Spinal cord (tissue), 10 donors: ENCODE measurements at places on chromosomes 7 and 10. TPM values are rescaled to one million over a fixed set of nuclear protein-coding genes. Genes with fewer than 3 reads are reported as not detected.

HYAL4 gene
- not detected for polyA plus RNA-seq

DNA sequence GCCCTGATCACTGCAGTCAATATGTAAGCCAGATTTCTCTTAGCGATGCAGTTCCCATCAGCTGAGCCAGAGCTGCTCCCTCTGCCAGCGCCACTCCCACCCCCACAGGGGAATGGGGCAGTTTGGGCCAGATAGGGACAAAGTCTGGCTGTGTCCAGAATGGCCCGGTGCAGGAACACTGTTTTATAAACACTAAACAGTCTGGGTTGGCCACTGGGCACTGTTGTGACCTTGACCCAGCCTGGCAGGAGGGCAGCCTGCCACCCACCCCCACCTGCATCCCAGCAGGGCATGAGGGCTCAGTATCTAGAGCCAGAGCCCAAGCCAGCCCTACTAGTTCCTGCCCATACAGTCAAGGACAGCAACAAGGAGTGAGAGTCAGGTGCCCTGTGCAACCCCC, 1.3 kb downstream of the OGDHL start:
- peaks cover 26% of the 10 kb centered on the region for H3K4me1 ChIP-seq
- no peaks in the 10 kb centered on the region for H3K27me3 ChIP-seq
- H3K36me3 ChIP-seq = peaks cover 8% of the 10 kb centered on the region
- no peak overlapping the region for H3K27ac ChIP-seq
- no peak for DNase-seq

- H3K4me3 ChIP-seq = no peak overlapping the region
- H3K36me3 ChIP-seq = no peaks in the 10 kb centered on the region
- DNase-seq = no peak
- peaks cover 26% of the 10 kb centered on the region for H3K4me1 ChIP-seq
Observed at GRCh38 chr10:70472799-70473454, 5.6 kb upstream of the PALD1 start.

DNA sequence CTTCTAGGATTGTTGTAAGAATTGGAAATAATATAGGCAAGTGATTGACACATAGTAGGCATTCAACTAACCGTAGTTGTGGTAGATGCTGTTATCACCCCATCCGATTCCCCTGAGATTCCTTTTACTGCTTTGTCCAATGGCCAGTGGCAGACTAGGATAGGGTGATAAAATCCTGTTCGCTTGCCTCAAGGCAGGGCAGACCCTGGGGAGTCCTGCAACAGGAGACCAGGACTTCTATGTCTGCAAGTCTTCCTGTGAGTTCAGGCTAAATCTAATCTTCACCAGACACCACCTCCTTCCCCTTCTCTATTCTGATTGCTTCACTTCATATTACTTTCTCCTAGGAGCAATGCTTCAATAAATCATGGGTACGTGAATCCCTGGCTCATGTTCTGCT, 42.8 kb upstream of the CREB5 start:
- no peak overlapping the region for H3K4me3 ChIP-seq
- H3K27ac ChIP-seq = no peak overlapping the region
- DNase-seq = no peak
- H3K27me3 ChIP-seq = no peaks in the 10 kb centered on the region
- no peaks in the 10 kb centered on the region for H3K4me1 ChIP-seq

DNA sequence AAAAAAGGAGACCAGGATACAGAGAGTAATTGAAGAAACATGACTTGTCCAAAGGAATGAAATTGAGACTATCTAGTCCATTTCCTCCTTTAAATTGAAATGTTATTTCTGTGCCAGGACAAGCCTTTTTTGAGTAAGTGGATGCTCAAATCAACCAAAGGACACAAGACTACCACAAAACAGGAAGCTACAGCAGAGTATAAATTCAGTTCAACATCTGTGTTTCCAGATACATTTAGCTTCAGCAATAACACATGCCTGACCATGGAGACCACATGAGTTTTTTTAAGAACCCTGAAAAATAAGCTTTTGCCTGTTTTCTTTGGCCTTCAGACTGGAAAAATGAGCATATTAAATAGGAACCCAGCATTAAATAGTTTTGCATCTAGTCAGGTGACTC, 707.5 kb downstream of the ZWINT start:
- H3K4me3 ChIP-seq = no peak overlapping the region
- no peaks in the 10 kb centered on the region for H3K27me3 ChIP-seq
- no peaks in the 10 kb centered on the region for H3K4me1 ChIP-seq
- no peak for DNase-seq
- no peak overlapping the region for H3K27ac ChIP-seq
- no peaks in the 10 kb centered on the region for H3K36me3 ChIP-seq

C10orf90 gene
- 3.0 TPM for polyA plus RNA-seq

CEP55 gene
- 5.7 TPM for polyA plus RNA-seq

DNA sequence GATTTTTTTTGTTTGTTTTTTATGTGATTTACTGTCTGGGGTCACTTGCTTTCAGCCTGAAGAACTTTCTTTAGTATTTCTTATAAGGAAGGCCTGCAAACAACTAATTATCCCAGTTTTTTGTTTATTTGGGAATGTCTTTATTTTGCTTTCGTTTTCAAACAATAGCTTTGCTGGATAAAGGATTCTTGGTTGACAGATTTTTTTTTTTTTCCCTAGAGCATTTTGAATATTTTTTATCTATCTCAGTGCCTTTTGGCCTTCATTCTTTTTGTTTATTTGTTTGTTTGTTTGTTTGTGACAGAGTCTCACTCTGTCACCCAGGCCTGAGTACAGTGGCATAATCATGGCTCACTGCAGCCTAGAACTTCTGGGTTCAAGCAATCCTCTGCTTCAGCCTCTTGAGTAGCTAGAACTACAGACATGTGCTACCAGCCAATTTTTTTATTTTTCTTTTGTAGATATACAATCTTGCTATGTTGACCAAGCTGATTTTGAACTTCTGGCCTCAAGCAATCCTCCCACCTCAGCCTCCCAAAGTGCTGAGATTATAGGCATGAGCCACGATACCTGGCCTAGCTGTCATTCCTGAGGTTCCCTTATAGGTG, 46.3 kb upstream of the FZD9 start:
- no peak for DNase-seq
- H3K27me3 ChIP-seq = no peaks in the 10 kb centered on the region
- H3K4me3 ChIP-seq = no peak overlapping the region
- H3K4me1 ChIP-seq = no peaks in the 10 kb centered on the region

GRCh38 chr10:120810298-120810697, 40.9 kb upstream of the WDR11 start:
- no peaks in the 10 kb centered on the region for H3K36me3 ChIP-seq
- DNase-seq = no peak
- no peaks in the 10 kb centered on the region for H3K27me3 ChIP-seq
- no peak overlapping the region for H3K4me3 ChIP-seq

GRCh38 chr7:76053461-76053860, 5.6 kb downstream of the MDH2 start:
- no peaks in the 10 kb centered on the region for H3K27me3 ChIP-seq
- no peak overlapping the region for H3K27ac ChIP-seq
- H3K4me1 ChIP-seq = peaks cover 11% of the 10 kb centered on the region
- no peak overlapping the region for H3K4me3 ChIP-seq
- H3K36me3 ChIP-seq = peaks cover 49% of the 10 kb centered on the region
- DNase-seq = no peak

- no peaks in the 10 kb centered on the region for H3K27me3 ChIP-seq
- no peak overlapping the region for H3K27ac ChIP-seq
- DNase-seq = no peak
Observed at GRCh38 chr10:62895063-62895462, 78.9 kb upstream of the EGR2 start.

BEND7 gene
- polyA plus RNA-seq = 25.9 TPM

IQUB gene
- polyA plus RNA-seq = 3.2 TPM

DNA sequence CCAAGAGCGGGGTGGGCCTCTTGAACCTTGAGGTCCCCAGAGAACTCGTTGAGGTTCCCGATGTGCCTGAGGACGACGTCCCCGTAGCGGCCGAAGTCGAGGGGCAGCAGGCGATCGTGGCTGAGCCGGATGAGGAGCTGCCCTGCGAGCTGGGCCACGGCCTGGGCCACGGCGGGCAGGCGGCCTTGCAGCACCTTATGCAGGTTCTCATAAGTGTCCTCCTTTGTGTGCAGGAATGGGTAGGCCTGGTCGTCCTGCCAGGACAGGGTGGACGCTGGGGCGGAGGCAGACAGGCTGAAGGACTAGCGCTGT, 14.2 kb downstream of the TFR2 start:
- H3K27me3 ChIP-seq = no peaks in the 10 kb centered on the region
- peaks cover 26% of the 10 kb centered on the region for H3K36me3 ChIP-seq
- DNase-seq = no peak
- peaks cover 17% of the 10 kb centered on the region for H3K4me1 ChIP-seq
- H3K27ac ChIP-seq = no peak overlapping the region

GRCh38 chr10:96834120-96834519, 2.0 kb downstream of the LCOR start:
- H3K27ac ChIP-seq = peak overlapping the region; percentile 88
- no peak for DNase-seq
- peak overlapping the region; percentile 76 for H3K4me3 ChIP-seq
- peaks cover 7% of the 10 kb centered on the region for H3K4me1 ChIP-seq
- no peaks in the 10 kb centered on the region for H3K36me3 ChIP-seq

DNA sequence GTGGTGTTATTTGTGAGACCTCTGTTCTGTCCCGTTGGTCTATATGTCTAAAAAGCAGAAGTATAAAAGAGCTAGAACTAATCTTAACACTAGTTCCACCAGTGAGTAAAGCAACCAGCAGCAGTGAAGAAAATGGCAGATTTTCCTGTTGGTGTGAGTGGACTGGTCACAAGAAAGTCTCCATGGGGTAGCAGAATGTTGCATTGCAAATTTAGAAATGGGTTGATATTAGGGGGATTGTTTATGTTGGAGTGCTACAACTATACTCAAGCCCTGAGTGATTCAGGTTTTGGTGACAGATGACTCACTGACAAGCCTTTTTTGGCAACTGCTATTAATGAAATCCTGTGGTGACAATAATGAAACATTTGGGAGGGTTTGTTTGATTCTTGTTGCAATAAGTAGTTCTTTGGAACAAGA, 5.6 kb downstream of the AVL9 start:
- peaks cover 9% of the 10 kb centered on the region for H3K4me1 ChIP-seq
- peaks cover 5% of the 10 kb centered on the region for H3K36me3 ChIP-seq
- DNase-seq = no peak
- H3K4me3 ChIP-seq = no peak overlapping the region
- peak overlapping the region; percentile 58 for H3K27ac ChIP-seq

DNA sequence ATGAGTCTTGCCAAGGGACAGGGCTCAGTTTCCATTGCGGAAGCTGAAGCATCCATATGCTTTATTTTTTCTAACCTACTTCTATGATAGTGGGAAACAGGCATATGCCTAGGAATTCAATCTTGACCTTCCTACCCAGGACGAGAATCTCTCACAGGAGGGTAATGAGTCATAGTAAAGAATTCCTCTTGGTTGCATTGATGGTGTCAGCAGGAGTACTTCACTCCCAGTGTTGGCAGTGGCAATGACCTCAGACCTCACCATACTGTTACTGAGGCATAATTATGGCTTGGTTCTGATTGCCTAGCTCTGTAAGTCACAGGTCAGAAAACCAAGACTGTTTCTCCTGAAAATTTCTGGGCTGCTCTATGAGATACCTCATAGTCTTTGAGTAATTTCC, 552.9 kb downstream of the ARL4A start:
- H3K4me3 ChIP-seq = no peak overlapping the region
- H3K36me3 ChIP-seq = no peaks in the 10 kb centered on the region
- no peak overlapping the region for H3K27ac ChIP-seq
- no peaks in the 10 kb centered on the region for H3K4me1 ChIP-seq
- no peak for DNase-seq
- H3K27me3 ChIP-seq = no peaks in the 10 kb centered on the region

- H3K4me1 ChIP-seq = no peaks in the 10 kb centered on the region
- no peak for DNase-seq
- H3K27me3 ChIP-seq = no peaks in the 10 kb centered on the region
- H3K36me3 ChIP-seq = no peaks in the 10 kb centered on the region
- no peak overlapping the region for H3K4me3 ChIP-seq
- H3K27ac ChIP-seq = no peak overlapping the region
Observed at GRCh38 chr7:17144322-17144721, 154.1 kb upstream of the AHR start.

DNA sequence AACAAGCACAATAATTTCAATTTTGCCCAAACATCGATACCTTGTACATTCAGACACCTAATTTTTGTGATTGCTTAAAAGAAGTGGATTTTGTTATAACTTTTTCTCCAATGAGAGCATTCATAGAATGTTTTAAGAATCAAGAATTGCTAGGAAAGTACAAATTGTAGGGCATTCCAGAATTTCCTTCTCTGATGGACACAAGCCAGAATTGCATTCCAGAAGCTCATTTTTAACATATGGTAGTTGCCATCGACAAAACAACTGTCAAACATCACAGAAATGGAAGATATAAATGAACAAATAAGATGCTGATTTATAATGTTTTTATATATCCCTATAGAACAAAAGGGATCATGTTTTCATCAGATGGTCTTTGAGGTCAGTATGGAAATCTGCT, 258.4 kb upstream of the NPVF start:
- no peak overlapping the region for H3K4me3 ChIP-seq
- H3K4me1 ChIP-seq = no peaks in the 10 kb centered on the region
- no peaks in the 10 kb centered on the region for H3K27me3 ChIP-seq
- no peak overlapping the region for H3K27ac ChIP-seq

VENTX gene
- polyA plus RNA-seq = 0.14 TPM

DNA sequence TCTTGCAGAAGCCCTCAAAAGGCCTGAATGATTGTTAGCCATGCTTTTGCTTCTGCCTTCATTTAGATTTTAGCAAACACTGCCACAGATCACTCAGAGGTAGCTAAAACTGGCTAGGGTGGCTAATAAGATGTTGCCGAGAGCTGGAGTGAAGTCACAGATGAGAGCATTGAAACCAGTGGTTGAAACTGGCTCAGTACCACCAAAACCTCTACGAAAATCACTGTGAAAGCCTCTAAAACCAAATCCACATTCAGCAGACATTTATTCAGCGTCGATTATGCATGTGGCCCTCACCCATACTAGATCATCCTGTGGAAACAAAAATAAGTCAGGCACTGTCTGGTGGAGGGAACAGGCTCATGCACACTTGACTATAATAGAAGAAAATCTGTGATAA, 50.8 kb downstream of the PIK3CG start:
- no peaks in the 10 kb centered on the region for H3K4me1 ChIP-seq
- H3K27me3 ChIP-seq = no peaks in the 10 kb centered on the region
- no peak for DNase-seq

DNA sequence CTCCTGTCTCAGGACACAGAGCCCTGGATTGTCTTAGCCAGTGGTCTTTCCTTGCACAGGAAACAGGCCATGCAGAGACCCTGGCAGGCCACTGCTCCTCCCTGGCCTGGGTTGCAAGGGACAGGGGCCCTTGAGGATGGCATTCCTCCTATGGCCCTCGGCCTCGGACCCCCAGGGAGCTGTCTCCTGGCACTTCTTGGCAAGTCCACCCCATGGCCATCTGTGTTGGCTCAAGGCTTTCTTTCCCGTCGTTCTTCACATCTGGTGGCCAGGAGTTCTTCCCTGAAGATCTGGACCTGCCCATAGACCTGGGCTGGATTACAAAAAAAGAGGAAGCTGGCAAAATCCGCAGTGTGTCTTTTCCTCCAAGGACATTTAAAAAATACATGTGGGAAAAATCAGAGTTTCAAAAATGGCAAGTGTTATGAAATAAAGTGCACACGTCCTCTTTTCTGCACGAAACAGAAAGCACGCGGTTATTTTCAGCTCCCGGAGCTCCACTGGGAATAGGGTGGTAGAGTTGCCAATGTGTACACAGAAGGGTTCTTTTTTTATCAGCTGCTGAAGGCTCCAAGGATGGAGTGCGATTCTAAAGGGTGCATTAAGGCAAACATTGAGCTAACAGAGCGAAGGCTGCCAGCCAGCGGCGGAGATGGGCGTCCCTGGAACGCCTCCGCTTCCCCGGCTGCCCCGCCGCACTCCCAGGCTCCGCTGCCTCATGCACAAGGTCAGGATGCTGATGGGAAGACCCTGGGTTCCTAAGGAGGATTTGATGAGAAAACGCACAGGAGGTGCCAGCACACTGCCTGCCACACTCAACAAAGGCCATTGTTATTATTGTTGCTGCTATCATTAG, 62.8 kb upstream of the FAM20C start:
- H3K4me1 ChIP-seq = peaks cover 34% of the 10 kb centered on the region
- DNase-seq = no peak
- H3K36me3 ChIP-seq = no peaks in the 10 kb centered on the region
- no peaks in the 10 kb centered on the region for H3K27me3 ChIP-seq
- H3K4me3 ChIP-seq = no peak overlapping the region
